CD4-positive, alpha-beta memory T cell (primary cell): ENCODE measurements at places on chromosomes 16 and 17.

GRCh38 chr17:29828676-29829284 lies 101.2 kb downstream of the SSH2 start:
- DNase-seq: no peak

- no peak for DNase-seq
Measured at GRCh38 chr17:45958994-45959665, 39.9 kb upstream of the STH start.

GRCh38 chr17:43998552-43998951 lies 5.9 kb upstream of the NAGS start:
- DNase-seq: no peak

DNA sequence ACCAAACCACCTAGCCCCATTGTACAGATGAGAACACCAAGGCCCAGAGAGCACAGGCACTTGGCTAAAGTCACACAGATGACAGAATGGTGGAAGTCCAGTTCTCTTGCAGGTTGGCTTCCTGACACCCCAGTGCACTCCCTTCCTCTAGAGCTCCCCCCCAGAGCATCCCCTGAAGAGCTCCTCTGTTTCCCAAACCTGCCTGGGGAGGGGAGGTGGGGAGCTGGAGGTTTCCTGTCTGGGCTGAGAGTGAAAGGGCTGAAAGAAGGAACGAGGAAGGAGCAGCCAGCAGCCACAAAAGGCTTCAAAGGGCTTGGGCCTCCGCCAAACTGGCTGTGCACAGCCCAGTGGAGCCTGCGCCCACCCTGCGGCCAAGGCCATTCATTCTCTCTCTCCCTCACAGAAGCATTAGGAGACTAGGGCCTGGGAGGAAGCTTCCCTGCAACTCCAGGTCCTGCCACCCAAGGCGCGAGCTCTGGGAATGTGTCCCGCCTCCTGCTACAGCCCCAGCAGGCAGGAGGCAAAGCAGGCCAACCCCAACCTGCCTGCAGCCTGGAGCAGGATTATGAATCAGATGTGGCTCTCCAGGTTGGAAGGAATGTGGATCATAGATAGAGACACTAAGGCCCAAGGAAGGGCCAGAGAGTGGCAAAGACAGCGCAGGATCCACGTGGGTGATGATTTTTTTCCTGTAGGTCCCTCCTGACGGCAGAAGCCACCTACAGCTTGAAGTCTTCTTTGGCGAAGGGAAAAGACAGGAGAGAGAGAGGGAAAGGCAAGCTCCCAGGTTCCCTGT lies 913 bp downstream of the SLC13A5 start:
- DNase-seq: no peak

DNA sequence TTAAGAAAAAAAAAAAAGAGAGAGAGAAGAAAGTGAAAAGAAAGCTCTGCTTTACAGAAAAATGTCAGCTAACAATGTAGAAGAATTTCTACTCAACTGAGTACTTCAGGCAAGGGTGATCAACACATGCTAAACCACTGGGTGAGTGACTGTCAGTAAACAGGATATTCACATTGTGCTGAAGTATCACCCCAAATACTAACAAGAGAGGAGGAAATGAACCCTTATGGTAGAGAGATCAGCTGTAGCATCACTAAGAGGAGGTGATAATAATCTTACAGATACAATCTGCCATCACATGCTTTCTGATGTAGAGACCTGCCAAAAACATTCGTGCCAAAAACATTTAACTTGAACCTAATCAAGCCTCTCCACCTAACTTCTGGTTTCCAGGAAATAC lies 30.7 kb upstream of the ICAM2 start:
- peak; percentile 84 for DNase-seq
